NCI-H2081 treated with DMSO at 0.1 percent for 48 hours (cell line): ENCODE measurements at places on chromosomes 6 and 20.
A peak's percentile ranks its signal among the peaks of the same experiment; 100 is the strongest.

DNA sequence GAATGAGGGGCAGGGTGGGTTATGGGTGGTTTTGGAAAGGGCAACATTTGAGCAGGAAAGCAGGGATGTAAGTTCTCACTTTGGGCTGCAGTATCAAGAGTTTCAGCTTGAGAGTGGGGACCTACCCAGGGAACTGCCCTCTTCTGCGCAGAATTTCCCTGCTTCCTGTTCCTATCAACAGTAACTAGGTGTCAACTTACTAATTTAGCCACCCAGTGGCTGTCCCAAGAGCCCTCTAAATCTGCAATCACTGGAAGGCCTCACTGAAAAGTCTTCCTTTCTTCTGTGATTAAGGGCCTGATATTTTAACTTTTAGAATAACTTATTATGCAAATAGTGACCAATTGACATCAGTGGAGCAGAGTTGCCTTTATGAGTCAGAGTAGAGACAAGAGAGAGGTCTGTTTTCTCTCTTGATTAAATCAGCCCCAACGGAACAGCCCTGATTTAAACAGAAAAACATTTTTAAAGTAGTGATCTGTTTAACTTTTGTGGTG lies 118.2 kb upstream of the RIPOR2 start:
- DNase-seq: no peak

DNA sequence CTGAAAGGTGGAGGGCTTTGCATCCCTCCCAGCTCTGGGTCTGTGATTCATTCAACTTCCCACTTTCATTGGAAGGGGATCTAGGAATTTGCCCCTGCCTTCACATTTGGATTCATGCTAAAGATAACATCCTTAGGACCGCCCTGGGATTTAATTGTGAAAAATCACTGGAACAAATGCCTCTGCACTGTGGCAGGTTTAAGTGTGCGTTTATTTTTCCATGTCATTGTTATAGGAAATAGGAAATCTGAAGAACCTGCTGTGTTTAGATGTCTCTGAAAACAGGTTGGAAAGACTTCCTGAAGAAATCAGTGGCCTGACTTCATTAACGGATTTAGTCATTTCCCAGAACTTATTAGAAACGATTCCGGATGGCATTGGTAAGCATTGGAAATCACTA lies 104.7 kb downstream of the LRRC1 start:
- no peak for DNase-seq

GRCh38 chr6:154648888-154649205 lies 84.4 kb upstream of the SCAF8 start:
- DNase-seq: no peak

GRCh38 chr6:88562353-88563276 lies 396.5 kb upstream of the CNR1 start:
- no peak for DNase-seq

DNA sequence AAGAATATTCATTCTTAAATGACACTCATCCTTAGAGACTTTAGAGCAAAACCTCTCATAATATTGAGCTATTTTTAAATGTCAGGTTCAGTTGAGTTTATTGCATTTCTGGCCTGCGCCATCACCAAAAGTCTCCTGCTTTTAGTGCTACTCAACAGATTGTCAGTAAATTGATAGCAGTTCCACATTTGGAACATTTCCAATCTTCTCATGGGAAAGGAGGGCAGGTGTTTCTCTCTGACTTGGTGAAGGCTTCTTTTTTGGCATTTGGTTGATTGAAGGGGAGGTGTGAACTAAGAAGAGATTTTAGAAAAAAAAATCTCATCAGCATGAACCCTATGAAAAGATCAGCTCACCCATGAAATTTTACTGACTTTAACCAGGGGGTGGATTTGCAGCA lies 125.9 kb upstream of the INSM1 start:
- peak; percentile 63 for DNase-seq

GRCh38 chr20:1883986-1884385 lies 11.2 kb upstream of the SIRPA start:
- no peak for DNase-seq

GRCh38 chr20:19692685-19693119 lies 65.4 kb upstream of the RIN2 start:
- no peak for DNase-seq

DNA sequence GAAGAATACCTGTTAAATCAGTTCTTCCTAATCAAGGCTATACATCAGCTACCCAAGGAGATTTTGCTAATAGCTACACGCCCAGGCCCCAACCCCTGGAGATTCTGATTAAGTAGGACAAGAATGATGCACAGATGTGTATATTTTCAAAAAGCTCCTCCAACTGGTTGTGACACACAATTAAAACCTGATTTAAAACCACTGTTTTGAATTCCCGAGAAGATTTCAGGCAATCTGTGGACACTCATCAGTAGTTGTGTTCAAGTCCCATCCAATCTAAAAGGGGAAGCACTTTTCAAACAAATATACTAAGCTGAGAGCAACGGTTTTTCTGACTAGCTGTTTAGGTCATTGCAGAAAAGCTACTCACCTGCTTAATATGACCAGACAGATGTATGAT lies 118.9 kb upstream of the NHSL1 start:
- no peak for DNase-seq

- no peak for DNase-seq
Measured at GRCh38 chr6:148497717-148498116, 155.1 kb downstream of the SASH1 start.

DNA sequence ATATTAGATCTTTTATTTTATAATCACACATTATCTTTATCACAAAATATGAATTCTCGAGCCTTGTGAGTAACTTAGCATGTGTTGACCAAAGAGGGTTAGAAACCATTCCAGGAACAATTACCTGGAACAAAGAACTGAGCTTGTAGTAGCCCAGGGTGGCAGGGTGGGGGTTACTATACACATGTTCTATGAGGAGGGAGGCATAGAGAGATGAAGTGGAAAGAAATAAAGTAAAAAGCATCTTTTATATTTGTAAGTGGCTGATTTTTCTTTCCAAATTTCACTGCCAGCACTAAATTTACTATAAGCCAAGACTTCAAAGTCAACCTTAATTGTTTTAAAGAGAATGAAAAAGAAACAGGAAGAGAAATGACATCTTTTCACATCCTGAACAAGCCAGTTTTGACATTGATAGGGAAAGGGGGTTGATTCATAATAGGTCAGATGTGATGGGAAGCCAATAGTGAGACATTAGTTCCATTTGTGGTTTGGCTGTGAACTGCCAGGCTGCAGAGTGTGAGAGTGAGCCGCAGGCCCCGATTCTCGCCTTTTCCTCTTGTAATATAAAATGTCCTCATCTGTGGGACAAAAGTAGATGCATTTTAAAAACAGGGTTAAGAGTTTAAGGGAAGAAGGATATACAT lies 52.7 kb upstream of the MYB start:
- no peak for DNase-seq

- no peak for DNase-seq
Measured at GRCh38 chr6:170045563-170045960, 245.3 kb downstream of the DLL1 start.

GRCh38 chr20:50323777-50324775 lies 133.4 kb downstream of the CEBPB start:
- no peak for DNase-seq

DNA sequence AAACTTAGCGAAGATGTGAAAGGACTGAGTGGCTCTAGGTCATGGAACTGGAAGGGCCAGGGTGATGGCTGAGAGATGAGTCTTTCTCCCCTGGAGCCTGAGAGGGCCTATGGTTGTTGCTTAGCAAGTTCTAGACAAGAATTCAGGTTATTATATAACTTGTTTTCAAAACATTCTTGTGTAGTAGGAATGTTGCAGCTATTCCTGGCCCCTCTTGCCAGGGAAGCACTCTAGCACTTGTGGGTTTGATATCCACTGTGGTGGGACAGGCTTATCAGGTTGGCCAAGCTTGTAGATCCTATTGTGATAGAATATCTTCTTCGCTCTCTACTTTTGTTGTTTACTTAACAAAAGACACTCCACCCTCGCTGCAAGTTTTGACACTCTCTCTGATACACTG lies 211.8 kb upstream of the CITED2 start:
- no peak for DNase-seq

DNA sequence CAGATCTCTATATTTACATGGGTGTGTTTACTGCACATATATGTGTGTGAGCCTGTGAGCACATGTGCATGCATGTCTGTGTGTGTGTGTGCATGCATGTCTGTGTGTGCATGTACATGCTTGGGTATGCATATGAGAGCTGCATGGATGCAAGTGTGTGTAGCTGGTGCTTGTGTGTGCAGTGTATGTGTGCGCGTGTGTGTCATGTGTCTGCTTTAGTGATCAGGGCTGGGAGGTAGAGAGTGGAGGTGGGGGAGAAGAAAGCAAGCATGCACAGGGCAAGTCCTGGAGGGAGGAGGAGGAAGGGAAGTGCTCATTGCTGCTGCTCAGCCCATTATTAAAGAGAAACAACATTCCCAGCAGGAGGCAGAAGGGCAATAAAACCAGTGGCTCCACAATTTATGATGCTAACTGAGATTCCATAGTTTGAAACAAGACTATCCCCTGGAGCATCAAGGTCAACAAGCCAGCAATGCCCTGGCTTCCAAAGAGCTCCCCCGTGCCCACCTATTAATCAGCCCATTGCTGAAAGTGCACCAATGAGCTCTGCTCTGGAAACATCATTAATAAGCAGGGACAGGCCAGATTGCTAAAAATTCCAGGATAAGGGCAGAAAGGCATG lies 414.0 kb downstream of the MAFB start:
- no peak for DNase-seq

DNA sequence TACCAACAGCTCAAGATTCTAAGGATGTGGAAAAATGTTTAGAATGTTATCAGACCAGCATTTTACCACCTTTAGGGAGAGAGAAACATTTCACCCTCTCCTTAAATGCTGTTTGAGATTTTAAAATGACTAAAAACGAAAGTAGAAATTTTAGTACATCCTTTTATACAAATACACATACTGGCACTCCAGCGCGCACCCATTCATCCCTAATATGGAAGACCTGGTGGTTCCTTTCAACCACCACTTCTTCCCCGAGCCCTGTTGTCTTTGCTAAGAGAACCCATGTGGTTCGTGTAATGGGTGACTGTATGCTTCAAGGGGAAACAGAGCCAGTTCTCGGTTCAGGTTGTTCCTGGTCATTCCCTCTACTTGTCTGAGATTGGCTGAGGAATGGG lies 21.3 kb downstream of the SPATA2 start:
- no peak for DNase-seq

DNA sequence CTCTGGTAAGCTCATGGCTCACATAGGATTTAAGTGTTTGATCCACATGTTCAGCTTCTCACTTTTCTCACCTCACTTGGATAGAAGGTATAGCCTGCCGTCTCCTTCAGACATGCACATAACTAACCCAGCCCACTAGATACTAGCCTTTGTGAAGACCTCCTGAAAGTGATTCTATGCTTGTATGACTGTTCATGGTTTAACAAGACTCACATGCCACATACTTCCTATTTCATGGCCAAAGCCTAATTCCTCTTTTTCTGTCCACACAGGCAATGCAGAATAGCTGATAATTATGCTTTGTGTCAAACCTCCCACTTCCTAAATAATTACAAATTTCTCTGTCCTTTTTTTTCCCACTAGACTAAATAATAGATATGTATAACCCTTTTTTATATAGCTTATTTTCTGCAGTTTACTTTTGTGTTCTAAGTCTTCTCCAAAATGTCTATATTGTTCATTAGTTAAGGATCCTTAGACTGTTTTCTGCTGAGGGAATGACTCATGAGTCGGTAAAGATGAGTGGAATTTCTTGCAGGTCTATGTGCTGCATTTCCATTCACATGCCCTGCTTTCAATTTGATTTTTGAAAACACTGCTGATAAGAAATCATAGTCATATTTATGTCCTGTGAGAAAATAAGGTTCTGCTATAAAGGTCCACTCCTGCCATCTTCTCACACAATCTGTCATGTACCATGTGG lies 43.0 kb downstream of the HDDC2 start:
- DNase-seq: no peak

DNA sequence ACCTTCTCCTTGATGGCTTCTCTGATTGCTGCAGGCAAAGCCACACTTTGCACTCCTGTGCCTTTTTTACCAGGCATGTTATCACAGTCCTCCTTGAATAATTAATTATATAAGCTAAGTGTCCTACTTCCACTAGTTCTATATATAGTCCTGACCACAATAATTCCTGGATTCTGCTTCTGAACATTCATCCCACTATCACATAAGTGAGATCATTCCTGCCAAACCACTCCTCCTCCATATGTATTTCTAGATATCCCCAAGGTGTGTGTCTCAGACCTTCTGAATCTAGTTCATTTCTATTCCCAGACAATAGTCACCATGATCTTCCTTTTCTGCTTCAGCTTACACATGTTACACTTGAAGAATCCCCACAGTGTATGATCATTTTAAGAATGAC lies 1237.5 kb upstream of the MAP3K7 start:
- DNase-seq: no peak

DNA sequence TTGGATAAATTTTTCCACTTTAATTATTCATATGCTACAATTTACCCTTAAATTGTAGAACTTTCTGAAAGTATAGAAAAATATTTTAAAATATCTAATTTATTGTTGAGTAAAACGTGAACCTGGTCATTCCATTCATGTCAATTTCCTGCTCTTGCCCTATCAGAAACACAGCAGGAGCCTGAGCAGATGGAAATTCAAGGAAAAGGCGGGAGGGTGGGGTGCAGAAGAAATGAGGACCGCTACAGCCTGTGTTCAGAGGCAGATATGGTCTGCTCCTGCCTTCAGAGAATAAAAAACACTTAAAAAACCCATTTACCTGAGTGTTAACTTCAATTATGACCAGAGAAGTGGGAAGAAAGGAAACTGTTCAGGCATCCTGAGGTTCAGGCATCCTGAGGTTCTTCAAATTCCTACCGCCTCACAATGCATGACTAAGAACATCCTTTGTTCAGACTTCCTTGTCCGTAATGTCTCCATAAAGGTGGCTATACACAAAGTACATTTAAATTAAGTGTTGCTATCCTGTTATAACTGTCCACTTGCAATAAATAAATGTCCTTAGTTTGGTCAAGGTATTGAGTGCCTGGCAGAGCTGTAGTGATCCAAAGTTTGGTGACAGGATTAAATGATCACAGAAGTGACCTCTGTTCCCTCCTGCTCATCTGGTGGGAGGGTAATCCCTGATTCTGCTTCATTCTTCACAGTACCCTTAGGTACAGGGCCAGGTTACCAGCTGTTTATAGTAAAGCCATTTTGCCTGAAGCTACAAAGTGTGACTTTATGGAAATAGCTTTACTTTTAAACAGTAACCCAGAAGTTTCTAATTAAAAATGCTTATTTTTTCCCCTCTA lies 109.1 kb downstream of the MAN1A1 start:
- DNase-seq: no peak

DNA sequence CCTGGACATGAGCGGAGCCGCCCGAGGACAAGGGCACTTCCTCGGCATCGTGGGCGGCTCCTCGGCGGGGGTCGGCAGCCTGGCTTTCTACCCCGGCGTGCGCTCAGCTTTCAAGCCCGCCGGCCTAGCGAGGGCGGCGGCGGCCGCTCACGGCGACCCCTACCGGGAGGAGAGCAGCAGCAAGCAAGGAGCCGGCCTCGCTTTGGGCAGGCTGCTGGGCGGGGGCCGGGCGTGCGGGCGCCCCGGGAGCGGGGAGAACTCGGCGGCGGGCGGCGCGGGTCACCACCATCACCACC lies 6.7 kb downstream of the PRDM13 start:
- DNase-seq: no peak

- DNase-seq: no peak
Measured at GRCh38 chr6:154268486-154268885, 88.1 kb downstream of the IPCEF1 start.
